Foreskin keratinocyte (primary cell): ENCODE measurements at places on chromosomes 1 and 21. TPM values are rescaled to one million over a fixed set of nuclear protein-coding genes. Genes with fewer than 3 reads are reported as not detected.
A peak's percentile ranks its signal among the peaks of the same experiment; 100 is the strongest.

DNA sequence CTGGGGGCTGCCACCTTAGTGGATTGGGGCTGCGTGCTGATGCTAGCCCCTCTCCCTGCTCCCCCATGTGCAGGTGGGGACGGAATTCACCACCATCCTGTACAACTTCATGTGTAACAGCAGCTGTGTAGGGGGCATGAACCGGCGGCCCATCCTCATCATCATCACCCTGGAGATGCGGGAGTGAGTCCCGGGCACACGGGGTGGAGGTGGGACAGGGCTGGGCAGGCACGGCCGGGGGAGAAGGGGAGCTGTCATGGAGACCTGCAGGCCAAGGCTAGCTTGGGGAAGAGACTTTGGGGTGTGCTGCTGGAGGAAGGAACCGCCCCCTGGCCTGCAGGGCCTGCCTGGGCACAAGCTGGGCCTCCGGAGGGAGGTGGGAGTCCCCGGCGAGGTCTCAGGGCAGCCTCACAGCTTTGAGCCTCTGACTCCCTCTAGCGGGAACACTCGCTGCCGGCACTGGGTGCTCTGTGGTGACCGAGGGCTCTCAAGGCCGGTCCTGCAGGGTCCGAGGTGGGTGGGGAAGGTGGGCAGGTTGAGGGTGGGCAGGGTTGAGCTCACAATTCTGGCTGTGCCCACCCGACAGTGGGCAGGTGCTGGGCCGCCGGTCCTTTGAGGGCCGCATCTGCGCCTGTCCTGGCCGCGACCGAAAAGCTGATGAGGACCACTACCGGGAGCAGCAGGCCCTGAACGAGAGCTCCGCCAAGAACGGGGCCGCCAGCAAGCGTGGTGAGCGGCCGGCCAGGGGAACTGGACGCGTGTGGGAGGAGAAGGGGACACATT, 25.0 kb upstream of the CCDC27 start:
- DNase-seq = no peak

GRCh38 chr1:220121791-220122530, 28.0 kb downstream of the IARS2 start:
- DNase-seq = no peak

GCLM gene
- 11.3 and 12.6 TPM in 2 replicates for polyA plus RNA-seq

DMRTA2 gene
- polyA plus RNA-seq = not detected in 2 replicates

DNA sequence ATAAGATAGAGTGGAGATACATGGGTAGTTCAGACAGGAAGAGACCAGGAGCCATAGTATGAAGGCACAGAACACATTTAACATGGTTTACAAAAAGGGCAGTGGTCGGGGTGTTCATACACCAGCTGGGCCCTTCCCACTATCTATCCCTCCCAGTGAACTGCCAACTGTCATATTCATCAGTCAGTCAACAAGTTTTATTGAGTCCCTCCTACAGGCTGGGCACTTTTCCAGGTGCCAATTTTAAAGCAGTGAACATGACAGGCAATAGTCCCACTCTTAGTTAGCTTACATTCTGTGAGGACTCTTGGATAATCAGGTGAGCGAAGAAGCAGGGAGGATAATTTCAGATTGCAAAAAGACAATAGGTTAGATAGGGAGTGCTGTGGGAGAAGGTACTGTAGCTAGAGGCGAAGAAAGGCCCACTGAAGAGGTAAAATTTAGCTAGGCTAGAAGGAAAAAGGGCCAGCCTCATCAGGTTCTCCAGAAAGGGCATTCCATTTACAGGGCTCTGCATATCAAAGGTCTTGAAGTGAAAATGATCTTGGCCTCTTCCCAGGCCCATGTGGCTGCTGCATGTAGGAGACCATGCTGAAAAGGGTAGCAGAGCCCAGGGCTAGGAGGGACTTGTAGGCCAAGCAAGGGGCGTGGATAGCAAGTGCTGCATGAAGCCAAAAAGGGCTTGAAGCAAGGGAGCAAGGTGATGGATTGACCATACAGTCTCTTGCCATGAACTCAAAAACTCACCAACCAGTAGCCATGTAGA, 274.7 kb upstream of the SNX7 start:
- DNase-seq = no peak

GRCh38 chr1:24393892-24394291, 19.7 kb downstream of the STPG1 start:
- peak; percentile 79 for DNase-seq

TRIM63 gene
- polyA plus RNA-seq = not detected in 2 replicates

- peak; percentile 77 for DNase-seq
Observed at GRCh38 chr1:202964791-202965410, 2.2 kb downstream of the CYB5R1 start.

VSIG8 gene
- polyA plus RNA-seq = 0.11 and 0.18 TPM in 2 replicates

ANKRD35 gene
- polyA plus RNA-seq = 0.26 and 0.41 TPM in 2 replicates

DNA sequence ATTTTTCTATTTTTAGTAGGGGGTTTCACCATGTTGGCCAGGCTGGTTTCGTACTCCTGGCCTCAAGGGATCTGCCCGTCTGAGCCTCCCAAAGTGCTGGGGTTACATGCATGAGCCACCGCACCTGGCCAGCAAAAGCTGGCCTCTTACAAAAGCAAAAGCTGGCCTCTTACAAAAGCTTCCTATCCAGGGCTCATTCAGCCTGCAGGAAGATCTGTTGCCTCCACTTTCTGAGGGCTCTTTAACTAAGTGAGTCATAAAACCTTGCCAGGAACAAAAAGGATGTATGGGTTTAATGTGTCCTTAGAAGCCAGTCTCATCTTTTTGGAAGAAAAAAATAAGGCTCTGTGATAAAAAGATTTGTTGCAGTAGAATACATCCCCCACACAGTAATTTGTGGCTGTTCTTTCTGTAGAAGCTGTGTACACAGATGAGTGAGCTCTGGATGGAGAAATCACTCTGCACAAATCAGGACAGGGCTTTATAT, 15.0 kb downstream of the HTR1D start:
- DNase-seq = peak; percentile 69

DNA sequence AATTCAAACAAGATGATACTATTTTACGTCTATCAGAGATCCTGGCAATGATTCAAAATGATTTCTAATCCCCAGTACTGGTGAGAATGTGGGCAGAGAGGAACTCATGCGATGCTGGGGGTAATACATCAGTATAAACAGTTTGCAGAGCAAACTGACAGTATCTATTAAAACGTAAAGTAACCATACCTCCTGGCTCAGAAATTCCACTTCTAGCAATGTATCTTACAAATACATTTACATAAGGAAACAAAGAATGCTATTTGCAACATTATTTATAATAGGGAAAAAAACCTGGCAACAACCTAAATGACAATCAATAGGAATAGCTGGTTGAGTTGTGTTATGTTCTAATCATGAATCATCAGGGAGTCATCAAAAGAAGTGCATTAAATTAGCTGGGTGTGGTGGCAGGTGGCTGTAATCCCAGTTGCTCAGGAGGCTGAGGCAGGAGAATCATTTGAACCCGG, 15.9 kb downstream of the RCAN1 start:
- DNase-seq = peak; percentile 84

SLC9C2 gene
- not detected in 2 replicates for polyA plus RNA-seq

DNA sequence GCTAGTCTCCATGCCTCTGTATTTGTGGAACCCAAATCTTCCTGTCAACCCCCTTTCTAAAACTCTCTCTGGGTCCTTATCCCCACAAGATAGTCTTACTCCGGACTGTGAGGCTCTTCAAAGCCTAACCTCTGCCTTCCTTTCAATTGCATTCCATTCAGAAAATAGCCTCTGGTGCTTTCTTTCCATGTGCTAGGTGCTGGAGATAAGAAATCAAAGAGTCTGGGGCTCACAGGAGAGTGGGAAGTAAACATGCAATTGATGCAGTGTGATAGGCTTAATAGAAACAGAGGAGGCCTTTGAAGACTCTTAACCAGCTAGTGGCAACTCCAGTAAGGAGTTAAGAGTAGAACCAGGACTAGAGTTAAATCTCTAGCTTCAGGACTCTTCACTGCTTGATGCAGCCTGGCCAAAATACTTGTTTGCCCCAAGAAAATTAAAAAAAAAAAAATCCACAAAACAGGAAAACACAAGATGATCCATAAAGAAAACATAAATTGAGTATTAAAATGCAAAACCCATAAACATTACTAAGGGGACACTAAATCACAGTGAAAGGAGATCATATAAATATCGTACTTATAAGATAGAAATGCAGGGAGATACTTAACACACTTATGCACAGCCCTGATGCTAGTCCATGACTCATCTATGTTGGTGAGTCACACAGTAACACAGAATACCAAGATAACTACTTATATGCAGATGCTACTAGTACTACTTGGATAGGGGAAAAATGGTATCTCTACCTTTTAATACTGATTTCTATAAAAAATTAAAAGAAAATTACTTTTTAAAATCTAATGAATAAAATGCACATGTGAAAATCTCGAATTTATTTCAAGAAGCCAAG, 341.5 kb downstream of the KCNH1 start:
- DNase-seq = peak; percentile 78

GRCh38 chr1:7574121-7575040, 196.7 kb upstream of the VAMP3 start:
- no peak for DNase-seq

GRCh38 chr1:212062832-212063438, 27.4 kb downstream of the DTL start:
- no peak for DNase-seq

DNA sequence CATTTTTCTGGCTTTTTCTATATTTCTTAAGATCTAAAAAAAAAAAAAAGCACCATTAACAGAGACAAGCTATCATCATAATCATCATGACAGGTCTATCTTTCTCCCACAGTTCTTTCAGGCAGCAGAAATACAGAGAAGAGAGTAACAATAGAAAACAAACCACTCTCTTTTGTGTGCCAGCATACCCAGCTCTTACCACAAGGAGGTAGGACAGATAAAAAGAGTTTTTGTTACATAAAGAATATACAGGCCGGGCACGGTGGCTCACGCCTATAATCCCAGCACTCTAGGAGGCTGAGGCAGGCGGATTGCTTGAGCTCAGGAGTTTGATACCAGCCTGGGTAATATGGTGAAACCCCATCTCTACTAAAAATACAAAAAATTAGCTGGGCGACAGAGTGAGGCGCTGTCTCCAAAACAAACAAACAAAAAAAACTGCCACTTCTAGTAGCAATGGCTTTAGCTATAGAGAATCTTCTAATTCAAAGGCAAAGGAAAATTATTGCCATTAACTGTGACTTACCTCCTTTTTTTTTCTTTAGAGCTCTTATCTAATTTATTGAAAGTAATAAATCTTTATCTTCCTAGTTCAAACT, 39.7 kb downstream of the ANKRD13C start:
- no peak for DNase-seq

DHCR24 gene
- 141 and 185 TPM in 2 replicates for polyA plus RNA-seq

- DNase-seq = no peak
Observed at GRCh38 chr1:229856009-229856650, 210.9 kb upstream of the GALNT2 start.

ARHGAP30 gene
- not detected in 2 replicates for polyA plus RNA-seq

- DNase-seq = no peak
Observed at GRCh38 chr21:33075128-33075527, 5.2 kb downstream of the OLIG1 start.

- no peak for DNase-seq
Observed at GRCh38 chr1:36653850-36654249, 171.1 kb upstream of the CSF3R start.

DNA sequence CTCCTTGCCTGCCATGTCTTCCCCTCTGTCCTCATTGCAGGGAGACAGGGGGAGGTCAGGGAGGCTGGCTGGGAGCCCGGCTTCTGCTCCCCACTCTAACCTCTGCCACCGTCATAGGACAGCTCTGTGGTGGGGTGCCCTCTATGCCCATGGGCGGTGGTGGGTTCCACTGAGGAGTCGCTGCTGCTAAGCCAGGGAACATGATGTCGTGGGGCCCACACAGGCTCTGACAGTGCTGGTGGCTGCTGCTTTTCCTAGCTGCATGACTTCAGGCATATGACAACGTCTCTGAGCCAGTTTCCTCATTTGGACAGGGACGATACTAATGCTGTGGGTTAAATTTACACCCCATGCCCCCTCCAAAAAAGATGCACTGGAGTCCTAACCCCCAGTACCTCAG, 14.7 kb downstream of the KCNA10 start:
- no peak for DNase-seq

DNA sequence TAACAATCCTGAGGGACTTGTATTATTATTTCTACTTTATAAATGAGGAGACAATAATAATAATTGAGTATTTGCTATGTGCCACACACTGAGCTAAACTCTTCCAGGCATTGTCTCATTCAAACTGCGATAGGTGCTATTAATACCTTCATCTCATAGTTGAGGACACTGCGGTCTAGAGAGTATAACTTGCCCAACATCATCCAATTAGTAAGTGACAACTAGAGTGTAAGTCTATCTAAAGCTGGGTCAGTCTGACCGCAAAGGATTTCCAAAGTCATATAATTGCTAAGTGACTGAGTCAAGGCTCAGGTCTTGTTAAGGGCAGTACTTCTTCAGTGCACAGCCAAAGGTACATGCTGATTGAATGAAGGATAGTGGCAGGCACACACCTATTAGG, 9.7 kb downstream of the BCL9 start:
- no peak for DNase-seq

DNA sequence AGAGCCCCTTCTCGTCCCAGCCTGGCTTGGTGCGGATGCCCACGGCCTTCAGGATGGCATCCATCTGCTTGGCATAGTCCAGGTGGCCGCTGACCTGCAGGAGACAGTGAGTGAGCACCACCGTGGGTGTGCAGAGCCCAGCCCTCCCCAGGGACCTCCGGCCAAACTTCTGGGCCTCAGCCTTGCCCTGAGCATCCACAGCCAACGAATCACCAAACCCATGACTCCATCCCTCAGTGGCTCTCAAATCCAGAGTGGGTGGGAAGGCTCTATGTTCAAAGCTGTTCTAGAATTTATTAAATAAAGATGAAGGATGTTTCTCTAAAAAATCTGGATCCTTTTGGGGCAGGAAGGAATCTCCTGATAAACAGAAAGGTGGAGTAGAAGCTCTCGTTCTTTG, 18.7 kb downstream of the HTR6 start:
- DNase-seq = no peak

CYP4A11 gene
- not detected in 2 replicates for polyA plus RNA-seq

CLDN17 gene
- 0.04 TPM in 1 of 2 replicates, not detected in the other for polyA plus RNA-seq

DNA sequence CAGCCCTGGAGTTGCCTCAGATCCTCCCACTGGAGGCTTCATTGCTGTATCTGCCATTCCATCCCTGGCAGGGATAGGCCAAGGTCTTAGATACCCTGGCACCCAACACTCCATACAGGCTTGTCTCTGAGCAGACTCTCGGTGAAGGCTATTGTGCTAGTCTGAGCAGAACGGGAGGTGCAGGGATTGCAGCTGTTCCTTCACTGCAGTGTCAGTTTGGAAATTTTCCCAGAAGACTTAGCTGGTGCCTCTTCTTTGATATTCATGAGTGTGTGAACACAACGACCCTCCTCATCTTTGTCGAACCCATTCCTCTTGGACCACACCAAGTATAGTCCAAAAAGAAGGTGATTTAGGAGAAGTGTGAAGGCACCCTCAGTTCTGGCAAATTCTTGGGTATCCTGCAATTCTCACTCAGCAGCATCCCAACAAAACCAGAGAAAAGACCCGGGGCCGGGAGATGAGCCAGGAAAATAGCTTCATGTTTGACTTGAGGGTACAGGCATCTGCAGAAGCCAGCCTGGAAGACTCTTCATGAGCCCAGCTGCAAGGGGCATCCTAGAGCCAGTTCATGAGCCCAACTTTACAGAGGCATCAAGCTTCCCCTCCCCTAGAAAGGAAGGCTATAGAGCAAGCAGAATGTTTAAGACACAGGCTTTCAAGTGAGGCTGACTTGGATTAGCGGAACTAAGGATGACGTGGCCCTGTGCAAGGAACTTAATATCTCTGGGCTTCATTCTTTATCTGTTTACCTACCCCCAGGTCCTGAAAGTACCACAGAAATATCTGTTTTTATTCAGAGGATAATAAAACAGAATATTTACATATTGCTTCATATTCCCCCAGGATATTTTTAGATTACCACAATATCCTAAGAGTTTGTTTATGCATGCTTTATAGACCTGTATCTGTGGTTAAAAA, 38.8 kb upstream of the HAO2 start:
- no peak for DNase-seq

EXOSC10 gene
- polyA plus RNA-seq = 47.9 and 58.2 TPM in 2 replicates

BRINP3 gene
- polyA plus RNA-seq = not detected in 2 replicates

CELA2A gene
- polyA plus RNA-seq = not detected in 2 replicates

ITLN1 gene
- polyA plus RNA-seq = not detected in 2 replicates
